ENCODE measurements at places on chromosomes 3 and 15.

DNA sequence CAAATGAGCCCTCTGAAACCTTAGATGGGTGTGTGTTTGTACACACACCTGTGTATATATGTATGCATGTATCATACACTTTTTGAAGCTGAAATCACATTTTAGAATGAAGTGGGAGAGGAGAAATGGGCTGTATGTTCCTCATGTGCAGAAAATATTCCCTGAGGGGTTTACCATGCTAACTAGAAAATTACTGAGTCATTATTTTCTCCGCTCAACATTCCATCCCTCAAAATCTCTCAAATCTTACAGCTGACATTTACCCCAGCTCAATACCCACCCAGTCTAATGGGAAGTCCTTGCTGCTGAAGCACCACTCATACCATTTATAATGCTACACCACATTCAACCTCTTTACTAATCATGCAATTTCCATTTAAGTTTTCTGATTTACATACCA lies 138.6 kb downstream of the P2RY1 start:
- no peak for DNase-seq

GRCh38 chr3:60877188-60877587 lies 374.1 kb downstream of the FHIT start:
- no peak for DNase-seq

DNA sequence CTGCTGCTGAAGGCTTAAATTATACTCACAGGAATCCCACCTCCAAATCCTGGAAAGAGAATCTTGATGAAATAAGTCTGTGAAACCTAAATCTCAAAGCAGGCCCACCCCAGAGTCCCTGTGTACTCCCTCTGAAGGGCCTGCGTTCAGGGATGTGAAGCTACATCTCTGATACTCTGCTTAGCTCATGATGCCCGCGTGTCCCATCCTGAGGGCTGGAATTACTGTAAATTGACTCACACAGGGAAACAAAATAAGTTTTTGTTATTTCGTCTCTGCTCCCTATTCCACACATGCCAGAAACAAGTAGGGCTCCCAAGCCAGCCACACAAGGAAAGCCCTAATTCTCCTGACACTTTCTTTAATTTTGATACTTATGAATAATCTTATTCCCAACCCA lies 10.9 kb upstream of the PLCL2 start:
- no peak for DNase-seq

DNA sequence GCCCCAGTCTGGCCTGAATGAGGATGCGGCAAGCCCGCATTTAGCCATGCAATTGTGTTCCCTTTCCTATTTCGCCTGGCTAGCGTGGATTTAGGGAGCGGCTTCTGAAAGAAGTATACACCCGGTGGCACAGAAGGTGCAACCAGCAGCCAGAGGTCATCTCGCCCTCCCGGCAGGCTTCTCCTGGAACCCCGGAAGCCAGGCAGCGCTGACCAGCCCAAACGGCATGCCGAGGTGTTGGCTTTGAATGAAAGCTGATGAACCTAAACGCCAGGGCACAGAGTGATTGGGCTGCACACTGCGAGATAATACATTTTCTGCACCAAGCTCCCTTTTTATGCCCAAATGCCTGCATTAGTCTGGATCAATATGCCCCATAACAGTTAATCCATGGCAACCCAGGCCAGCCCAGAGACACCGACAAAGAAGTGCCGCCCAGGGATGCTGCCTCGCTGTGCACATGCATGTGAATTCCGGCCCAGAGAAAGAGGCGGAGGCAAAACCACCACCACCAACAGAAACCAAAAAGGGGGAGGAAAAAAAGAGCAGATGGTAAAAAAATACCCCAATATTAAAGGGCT lies 1.4 kb downstream of the SRGAP3 start:
- peak; percentile 34 for DNase-seq

GRCh38 chr3:37675833-37676596 lies 185.7 kb upstream of the CTDSPL start:
- no peak for DNase-seq

DNA sequence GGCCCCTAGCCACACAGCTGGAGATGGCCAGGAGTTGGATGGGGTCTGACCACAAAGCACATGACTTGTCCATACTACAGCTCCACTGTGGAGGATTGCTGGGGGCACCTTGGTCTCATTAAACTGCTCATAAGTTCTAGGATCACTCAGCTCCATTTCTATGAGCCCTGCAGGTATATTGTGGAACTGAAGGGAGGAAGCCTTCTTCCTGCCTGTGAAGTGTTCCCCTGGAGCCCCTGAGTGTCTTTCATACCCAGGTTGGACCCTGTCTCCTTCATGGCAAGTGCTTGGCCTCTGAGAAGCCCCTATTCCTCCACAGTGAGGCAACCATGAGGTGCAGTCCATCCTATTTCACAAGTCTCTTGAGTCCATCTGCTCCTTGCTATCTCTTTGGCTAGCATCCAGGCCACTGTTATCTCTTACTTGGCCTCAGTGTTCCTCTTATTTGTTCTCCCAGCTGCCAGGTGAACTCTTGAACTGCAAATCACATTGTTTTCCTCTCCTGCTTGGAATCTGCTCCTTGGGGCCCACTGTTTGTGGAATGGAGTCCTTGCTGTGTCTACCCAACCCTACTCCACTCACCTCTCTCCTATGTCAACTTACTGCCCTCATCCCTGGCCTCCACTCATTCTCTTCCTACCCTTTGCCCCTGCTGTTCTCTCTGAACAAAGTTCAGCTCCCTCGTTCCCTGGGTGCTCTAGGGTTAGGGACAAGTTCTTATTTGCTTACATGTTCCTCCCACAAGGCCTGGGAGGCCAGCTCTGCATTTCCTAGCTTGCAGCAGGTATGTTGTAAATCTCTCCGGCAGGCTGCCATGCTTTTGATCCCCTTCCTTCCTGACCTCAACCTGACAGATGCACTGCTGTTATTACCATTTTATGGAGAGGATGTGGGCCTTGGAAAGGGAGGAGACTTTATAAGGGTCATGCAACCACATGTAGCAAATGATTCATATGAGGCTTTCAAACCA lies 1.2 kb downstream of the ACOX2 start:
- no peak for DNase-seq

GRCh38 chr3:46664188-46664970 lies 29.1 kb downstream of the ALS2CL start:
- no peak for DNase-seq

DNA sequence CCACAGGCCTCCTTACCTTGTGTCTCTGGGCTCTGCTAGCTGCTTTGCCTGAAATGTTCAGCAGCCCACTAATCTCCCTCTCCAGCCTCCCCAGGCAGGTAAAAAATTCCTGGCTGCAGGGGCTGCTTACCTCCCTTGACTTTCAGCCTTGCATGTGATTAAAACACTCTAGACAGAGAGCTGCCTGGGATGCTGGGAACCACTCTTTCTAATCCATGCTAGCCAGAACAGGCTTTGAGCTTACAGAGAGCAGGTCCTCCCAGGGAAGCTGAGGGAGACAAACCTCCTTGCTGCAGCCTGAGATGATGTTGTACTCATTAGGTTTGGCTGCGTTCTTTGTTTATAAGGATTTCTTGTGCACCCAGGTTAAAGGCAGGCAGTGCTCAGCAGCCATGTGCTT lies 33.7 kb upstream of the LIPC start:
- no peak for DNase-seq

- no peak for DNase-seq
Measured at GRCh38 chr3:100144255-100144866, 30.1 kb upstream of the FILIP1L start.

DNA sequence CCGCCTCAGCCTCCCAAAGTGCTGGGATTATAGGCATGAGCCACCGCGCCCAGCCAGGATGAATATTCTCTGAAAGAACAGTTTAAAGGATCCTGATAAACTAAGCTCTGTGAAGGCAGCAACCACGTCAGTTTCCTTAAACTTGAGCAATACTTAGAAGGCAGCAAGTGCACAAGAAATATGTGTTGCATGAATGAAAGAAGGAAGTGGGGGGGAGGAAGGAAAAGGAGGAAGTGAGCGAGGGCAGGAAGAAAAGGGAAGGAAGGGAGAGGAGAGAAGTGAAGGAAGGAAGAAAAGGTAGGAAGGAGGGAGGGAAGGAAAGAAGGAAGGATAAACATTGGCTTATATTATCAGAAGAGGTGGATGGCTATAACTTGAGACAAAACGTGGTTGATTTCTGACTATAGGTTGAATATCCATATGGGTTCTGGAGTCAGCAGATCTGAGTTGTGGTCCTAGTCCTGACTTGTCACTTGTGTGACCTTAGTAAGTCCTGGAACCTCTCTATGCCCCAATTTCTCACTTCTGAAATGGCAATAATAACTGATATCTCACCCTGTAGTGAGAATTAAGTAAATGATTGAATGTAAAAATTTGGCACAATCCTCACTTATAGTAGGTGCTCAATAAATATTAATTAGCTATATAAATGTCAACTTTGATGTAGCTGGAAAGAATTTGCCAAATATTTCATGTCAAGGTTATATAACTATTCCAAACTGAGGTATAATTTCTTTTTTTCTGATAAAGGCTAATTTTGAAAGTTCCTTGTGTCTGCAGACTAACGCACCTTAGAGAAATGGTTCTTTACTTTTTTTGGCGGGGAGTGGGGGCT lies 12.0 kb upstream of the SEMA4B start:
- no peak for DNase-seq

- no peak for DNase-seq
Measured at GRCh38 chr3:174342941-174343501, 516.1 kb upstream of the NAALADL2 start.

- no peak for DNase-seq
Measured at GRCh38 chr15:89371228-89372044, 36.8 kb upstream of the POLG start.

DNA sequence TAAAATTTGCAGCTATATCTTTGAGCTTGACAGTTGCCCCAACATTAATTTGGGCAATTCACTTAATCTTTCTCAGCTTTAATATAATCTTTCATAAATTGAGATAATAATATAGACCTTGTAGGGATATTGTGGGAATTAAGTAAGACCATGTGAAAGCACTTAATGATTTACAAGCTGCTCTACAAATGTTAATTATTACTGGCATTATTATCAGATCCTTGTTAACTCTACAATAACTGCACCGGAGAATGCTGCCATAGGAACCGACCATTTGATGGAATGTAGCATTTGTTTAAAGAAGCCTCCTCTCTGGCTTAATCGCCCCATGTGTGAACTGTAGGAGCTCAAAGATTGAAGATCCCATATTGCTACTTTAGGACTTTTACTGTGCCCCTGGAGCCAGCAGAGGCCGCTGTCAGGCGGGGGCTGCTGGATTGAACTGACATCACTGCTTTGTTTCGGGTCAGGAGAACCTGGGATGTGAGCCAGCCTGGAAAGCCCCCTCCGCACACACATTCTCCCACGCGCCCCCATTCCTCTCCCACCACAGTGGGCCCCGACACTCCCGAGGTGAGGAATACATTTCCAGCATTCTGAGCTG lies 154.2 kb upstream of the TNIK start:
- peak; percentile 15 for DNase-seq

GRCh38 chr3:46845860-46846623 lies 17.2 kb downstream of the MYL3 start:
- DNase-seq: peak; percentile 73

- DNase-seq: no peak
Measured at GRCh38 chr3:127147291-127147885, 45.5 kb upstream of the PRR23E start.

DNA sequence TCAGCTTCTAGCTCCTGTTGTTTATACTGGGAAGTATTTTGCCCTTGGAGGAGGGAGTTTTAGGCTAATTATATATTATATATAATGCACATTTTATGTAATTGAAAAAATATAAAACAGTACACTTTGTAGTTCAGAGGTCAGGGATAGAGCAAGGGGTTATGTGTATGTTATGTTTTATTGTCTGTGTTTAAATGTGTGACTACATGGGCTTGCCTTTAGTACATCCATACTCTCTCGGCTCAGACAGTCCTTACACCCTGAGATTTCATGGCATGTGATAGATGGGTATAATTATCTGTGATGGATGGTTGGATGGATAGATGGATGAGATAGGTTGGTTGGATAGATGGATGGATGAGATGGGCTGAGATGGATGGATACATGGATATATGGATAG lies 17.4 kb upstream of the ST3GAL6 start:
- no peak for DNase-seq

Data from natural killer cell (primary cell).